Aortic smooth muscle cell (primary cell): ENCODE measurements at places on chromosomes 6 and 20. TPM values are rescaled to one million over a fixed set of nuclear protein-coding genes. Genes with fewer than 3 reads are reported as not detected.

The BTNL2 gene
- total RNA-seq = not detected in 2 replicates

The TUBB2B gene
- total RNA-seq = 1.4 and 2.1 TPM in 2 replicates

The ZSCAN31 gene
- 4.2 and 8.0 TPM in 2 replicates for total RNA-seq

The RING1 gene
- 31.0 and 35.0 TPM in 2 replicates for total RNA-seq

The ARMH2 gene
- total RNA-seq = not detected in 2 replicates

The RGS17 gene
- total RNA-seq = 19.3 and 37.3 TPM in 2 replicates
